GM23248 (cell line): ENCODE measurements at places on chromosomes 12 and 14. TPM values are rescaled to one million over a fixed set of nuclear protein-coding genes. Genes with fewer than 3 reads are reported as not detected.

DNA sequence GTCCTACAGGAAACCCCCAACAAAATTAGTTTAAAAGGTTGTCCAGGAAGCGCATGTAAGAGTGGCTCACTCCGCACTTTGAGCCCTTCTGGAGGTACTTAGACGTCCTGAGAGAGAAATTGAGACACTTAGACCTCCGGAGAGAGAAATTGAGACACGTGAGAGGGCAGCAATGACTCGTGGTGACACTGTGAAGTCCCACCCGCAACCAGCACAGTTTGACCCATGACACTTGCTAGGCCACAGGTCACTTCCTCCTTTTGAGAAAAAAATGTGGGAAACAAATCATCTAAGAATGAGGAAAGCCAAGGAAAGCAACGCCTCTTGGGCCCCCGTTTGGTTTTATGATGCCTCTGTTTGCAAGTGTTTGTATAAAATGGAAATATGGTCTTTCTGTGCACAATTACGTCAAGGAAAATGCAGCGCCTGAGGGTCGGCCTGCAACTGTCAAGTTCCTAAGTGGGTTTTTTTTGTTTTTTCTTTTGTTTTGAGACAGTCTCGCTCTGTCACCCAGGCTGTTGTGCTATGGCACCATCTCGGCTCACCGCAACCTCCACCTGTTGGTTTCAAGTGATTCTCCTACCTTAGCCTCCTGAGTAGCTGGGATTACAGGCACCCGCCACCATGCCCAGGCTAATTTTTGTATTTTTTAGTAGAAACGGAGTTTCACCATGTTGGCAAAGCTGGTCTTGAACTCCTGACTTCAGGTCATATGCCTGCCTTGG is 13.6 kb upstream of the CDCA4 start:
- H3K4me1 ChIP-seq, result 0 out of 2 replicates have a peak, but pooled peaks cover 4% of the 10 kb centered on the region
- no peaks in the 10 kb centered on the region for H3K36me3 ChIP-seq
- H3K27ac ChIP-seq, result no peak overlapping the region
- no peaks in the 10 kb centered on the region for H3K27me3 ChIP-seq

- no peaks in the 10 kb centered on the region for H3K27me3 ChIP-seq
- no peak overlapping the region for H3K27ac ChIP-seq
- H3K4me1 ChIP-seq, result no peaks in the 10 kb centered on the region
- no peak overlapping the region for H3K4me3 ChIP-seq
- H3K36me3 ChIP-seq, result no peaks in the 10 kb centered on the region
These were observed 466.6 kb downstream of the FLRT2 start for GRCh38 chr14:85996551-85996950.

- H3K4me1 ChIP-seq, result no peaks in the 10 kb centered on the region
- H3K36me3 ChIP-seq, result no peaks in the 10 kb centered on the region
- DNase-seq, result peak; percentile 8
- no peak overlapping the region for H3K4me3 ChIP-seq
- H3K27ac ChIP-seq, result no peak overlapping the region
- peaks cover 88% of the 10 kb centered on the region for H3K27me3 ChIP-seq
These were observed 5.0 kb upstream of the CCND2 start for GRCh38 chr12:4268329-4269181.

DNA sequence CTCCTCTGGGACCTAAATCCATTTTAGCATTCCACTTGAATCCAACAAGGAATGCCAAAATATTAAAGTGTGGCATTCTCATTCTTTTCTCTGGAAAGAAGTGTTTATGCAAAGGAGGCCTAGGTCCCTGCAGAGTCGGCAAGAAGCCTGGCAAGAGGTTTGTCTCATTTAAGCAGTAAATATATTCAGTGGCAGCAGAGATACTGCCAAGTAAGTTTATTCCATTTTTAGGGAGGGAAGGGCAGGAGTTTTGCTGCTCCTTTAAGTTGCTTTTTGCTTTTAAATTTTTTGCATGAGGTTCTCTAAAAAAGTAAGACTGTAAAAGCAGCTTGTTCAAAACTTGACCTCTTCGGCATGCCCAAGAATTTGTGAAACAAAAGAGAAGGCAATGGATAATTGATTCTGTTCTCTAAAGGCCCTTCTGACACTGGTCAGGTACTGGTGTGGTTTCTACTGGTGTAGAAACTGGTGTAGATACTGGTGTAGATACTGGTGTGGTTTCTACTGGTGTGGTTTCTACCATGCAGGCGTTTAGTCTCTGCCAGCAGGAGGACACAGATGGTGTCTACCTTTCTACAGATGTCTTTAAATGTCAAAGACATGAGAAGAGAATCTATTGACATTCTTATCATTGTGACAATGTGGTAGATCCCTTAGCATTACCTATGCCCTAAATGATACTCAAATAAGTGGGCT is 107.3 kb downstream of the SAMD4A start:
- no peak overlapping the region for H3K27ac ChIP-seq
- H3K27me3 ChIP-seq, result no peaks in the 10 kb centered on the region
- no peak for DNase-seq
- H3K4me1 ChIP-seq, result peaks cover 51% of the 10 kb centered on the region
- no peaks in the 10 kb centered on the region for H3K36me3 ChIP-seq

The REM2 gene
- 0.22 TPM in 1 of 2 replicates, not detected in the other for total RNA-seq

DNA sequence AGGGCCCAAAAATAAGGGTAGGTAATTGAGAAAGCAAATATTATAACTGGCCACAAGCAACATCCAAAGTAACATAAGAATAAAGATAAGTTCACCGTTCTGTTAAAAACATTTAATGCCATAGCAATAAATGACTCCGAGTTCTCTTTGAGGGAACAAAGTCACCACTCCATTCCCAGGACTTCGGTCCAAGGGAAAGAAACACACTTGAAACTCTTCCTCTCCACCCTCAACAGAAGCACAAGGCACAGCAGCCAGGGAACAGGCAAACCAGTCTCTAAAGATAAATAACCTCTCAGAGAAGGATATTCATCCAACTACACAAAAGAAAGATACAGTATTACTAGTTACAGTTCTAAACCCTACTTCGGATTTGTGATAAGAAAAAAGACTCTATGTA is 2.5 kb downstream of the SETD3 start:
- no peak for DNase-seq
- H3K4me1 ChIP-seq, result peaks cover 34% of the 10 kb centered on the region
- no peak overlapping the region for H3K27ac ChIP-seq
- H3K36me3 ChIP-seq, result no peaks in the 10 kb centered on the region

DNA sequence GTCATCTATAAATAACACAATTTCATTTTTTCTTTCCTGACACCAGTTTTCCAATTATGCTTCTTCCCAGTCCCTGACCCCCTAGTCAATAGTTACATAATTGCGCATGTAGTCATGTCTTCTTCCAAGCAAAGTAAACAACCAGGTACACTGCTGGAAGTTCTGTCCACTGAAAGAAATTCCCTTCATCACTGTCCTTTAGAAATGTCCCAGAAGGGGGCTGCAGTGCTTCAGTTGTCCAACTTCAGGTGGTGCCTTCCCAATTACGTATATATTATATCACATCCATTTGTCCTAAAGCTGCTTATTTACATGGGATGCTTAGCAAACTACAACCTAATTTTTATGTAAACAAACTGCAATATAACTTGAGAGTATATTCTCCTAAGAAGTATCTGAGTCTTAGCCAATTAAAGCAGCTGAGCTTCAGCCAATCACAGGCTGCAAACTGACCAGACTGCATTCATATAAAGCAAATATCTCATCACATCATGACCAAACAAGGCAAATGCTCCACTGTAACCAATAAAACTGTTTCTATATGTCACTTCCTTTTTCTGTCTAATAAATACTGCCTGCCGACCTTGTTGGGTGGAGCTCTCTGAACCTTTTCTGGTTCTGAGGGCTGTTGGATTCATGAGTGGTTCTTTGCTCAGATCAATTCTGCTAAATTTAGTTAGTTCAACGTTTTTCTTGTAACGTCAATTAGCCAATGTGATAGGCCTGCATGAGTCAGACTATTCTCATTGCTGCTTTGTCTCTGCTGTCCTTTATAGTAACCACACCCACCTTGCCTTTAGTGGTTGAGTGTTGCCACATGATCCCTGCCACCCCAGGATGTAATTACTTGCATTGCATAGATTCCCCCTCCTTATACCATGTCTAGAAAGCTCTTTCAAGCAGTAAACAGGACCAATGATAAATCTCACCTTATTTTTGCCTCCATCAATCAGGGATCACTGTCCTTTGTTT is 239.3 kb downstream of the ALG10B start:
- no peak overlapping the region for H3K4me3 ChIP-seq
- no peak for DNase-seq
- no peaks in the 10 kb centered on the region for H3K36me3 ChIP-seq
- no peaks in the 10 kb centered on the region for H3K4me1 ChIP-seq
- no peaks in the 10 kb centered on the region for H3K27me3 ChIP-seq
- H3K27ac ChIP-seq, result no peak overlapping the region

The OASL gene
- total RNA-seq, result 0.54 TPM in 1 of 2 replicates, not detected in the other

GRCh38 chr12:52628111-52628507 is 9.8 kb upstream of the KRT73 start:
- DNase-seq, result no peak
- no peak overlapping the region for H3K4me3 ChIP-seq
- no peaks in the 10 kb centered on the region for H3K4me1 ChIP-seq
- no peak overlapping the region for H3K27ac ChIP-seq

DNA sequence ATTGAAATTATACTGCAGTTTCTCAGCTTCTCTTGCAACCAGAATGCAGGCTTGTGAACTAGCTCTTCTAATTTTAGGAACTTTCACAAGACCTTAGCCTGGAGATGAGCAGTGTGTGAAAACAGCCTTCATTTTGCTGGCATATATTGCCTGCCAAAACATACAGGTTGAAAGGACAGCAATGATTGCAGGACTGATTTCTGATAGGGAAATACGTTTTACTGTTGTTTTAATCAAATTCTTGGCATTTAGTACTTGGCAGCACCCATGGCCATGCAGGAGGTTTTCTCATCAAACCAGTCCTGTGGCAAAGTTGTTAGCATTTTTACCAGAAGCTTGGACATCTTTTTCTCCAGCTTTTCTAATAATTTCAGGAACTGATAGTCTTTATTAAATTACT is 91.9 kb upstream of the MUCL1 start:
- no peaks in the 10 kb centered on the region for H3K27me3 ChIP-seq
- no peak overlapping the region for H3K27ac ChIP-seq
- no peak for DNase-seq
- H3K36me3 ChIP-seq, result no peaks in the 10 kb centered on the region

DNA sequence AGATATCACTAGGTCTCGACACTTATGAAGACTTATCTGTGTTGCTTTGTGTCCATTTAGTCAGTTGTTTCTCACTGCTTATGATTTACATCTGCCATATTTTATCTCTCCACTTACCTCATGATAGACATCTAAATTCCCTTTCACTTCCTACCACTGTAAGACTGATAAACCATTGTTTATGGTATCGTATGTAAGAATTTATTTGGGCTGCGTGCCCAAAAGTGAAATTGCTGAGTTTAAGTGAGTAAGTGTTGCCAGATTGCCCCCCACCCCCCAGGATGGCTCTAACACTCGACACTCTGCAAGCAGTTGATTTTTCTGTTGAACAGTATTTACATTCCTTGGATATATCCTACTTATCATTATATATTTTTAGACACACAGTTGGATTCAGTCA is 69.9 kb upstream of the MON2 start:
- no peak overlapping the region for H3K4me3 ChIP-seq
- H3K36me3 ChIP-seq, result peaks cover 73% of the 10 kb centered on the region
- DNase-seq, result no peak
- H3K27ac ChIP-seq, result no peak overlapping the region
- no peaks in the 10 kb centered on the region for H3K4me1 ChIP-seq

- no peaks in the 10 kb centered on the region for H3K4me1 ChIP-seq
- no peaks in the 10 kb centered on the region for H3K36me3 ChIP-seq
- H3K27me3 ChIP-seq, result no peaks in the 10 kb centered on the region
- no peak overlapping the region for H3K4me3 ChIP-seq
- H3K27ac ChIP-seq, result no peak overlapping the region
These were observed 29.7 kb upstream of the NR2C1 start for GRCh38 chr12:95102916-95103671.

GRCh38 chr12:1807087-1807860 is 13.1 kb upstream of the LRTM2 start:
- H3K27me3 ChIP-seq, result 0 out of 2 replicates have a peak, but pooled peaks cover 4% of the 10 kb centered on the region
- no peak for DNase-seq
- no peak overlapping the region for H3K4me3 ChIP-seq
- H3K4me1 ChIP-seq, result peaks cover 6% of the 10 kb centered on the region; the same call in 1 of the 2 replicates

- peaks cover 25% of the 10 kb centered on the region; the same call in 1 of the 2 replicates for H3K36me3 ChIP-seq
- H3K4me1 ChIP-seq, result peaks cover 20% of the 10 kb centered on the region
- no peak overlapping the region for H3K27ac ChIP-seq
- no peak for DNase-seq
- no peaks in the 10 kb centered on the region for H3K27me3 ChIP-seq
These were observed 28.0 kb downstream of the VPS37B start for GRCh38 chr12:122867691-122868461.

DNA sequence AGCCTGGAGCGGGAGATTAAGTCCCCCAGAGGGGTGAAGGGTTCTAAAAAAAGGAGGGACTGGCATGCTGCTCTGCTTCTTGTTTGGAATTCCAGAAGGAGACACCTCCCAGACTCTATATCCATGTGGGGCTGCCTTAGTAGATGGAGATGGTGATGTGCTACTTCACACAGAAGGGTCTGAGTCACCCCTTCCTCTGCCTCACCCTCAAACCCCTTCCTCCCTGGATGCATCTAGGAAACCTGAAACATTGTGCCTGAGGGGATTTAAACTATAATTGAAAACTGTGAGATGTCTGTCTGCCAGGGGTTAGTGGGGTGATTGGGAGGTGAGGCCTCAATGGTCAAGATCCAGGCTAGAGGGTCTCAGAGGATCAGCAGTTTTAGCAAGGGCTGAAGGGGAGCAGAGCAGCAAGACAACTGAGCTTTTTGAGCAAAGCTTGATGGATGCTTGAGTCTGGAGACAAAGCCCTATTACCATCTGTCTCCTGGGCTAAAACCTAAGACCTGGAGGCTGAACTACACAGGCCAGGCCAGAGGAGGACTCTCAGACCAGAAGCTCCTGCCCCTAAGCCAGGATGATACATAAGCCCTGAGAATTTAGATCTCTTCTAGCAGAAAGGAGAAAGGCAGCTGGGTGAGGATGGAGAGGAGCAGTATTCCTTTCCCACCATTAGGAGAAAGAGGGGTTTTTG is 314.7 kb upstream of the ATP2B1 start:
- no peaks in the 10 kb centered on the region for H3K27me3 ChIP-seq
- peak; percentile 11 for DNase-seq
- H3K27ac ChIP-seq, result no peak overlapping the region
- no peak overlapping the region for H3K4me3 ChIP-seq
- peaks cover 10% of the 10 kb centered on the region for H3K4me1 ChIP-seq

DNA sequence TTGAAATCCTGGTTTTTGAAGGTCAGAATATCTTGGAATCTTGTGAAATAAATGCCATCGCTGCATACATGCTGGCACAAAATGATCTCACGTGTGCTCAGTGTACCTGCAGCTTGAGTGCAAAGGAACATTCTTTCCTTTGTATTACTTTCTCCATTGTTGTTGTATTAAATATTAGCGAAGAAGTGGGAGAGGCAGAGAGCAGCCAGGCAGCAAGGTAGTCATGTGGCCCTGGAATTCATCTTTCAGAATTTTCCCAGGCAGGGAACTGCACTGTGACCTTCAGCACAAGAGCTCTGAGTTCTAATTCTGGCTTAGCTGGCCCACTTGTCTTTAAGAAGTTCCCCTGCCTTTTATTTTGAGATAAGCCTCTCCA is 145.5 kb downstream of the PRKCH start:
- H3K4me1 ChIP-seq, result peaks cover 62% of the 10 kb centered on the region
- no peaks in the 10 kb centered on the region for H3K36me3 ChIP-seq
- no peaks in the 10 kb centered on the region for H3K27me3 ChIP-seq
- no peak overlapping the region for H3K4me3 ChIP-seq
- DNase-seq, result no peak

GRCh38 chr14:71803539-71804260 is 128.5 kb upstream of the RGS6 start:
- H3K27me3 ChIP-seq, result peaks cover 29% of the 10 kb centered on the region
- no peaks in the 10 kb centered on the region for H3K36me3 ChIP-seq
- no peak overlapping the region for H3K4me3 ChIP-seq
- DNase-seq, result peak; percentile 27

The NTS gene
- total RNA-seq, result not detected in 2 replicates
